ENCODE measurements at places on chromosomes 12 and 14.

DNA sequence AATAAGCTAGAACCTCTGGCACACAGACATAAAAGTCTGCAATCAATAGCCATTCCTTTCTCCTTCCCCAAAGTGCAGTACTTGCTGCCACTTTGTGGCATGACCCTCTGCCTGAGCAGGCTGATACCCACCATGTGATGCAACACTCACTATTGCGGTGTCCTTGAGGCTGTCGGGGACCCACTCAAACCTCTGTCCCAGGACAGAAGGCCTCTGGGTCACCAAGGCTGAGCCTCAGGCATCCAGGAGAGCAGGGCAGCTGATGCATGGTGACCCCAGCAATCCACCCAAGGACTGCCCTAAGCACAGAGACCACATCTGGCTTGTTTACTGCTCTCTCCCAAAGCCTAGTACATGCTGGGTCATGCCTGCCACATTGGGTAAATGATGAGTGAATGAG is 114.2 kb downstream of the DPF3 start:
- DNase-seq = no peak

DNA sequence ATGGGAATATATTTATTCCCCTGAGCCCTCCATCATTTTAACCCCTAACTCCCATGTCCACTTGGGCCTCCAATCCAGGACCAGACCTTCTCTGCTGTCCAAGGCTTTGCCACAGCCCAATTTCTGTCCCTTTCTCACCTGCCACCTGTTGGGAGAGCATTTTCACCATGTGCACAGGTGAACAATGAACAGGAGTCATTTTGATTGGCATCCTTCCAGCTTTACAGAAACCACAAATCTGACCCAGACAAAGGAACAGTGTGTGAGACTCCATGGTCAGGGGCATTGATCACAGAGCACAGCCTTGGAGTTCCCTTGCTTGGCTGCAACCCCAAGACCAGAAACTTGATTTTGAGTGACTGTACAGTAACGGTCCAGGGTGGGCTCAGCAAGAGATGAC is 91.9 kb downstream of the CRACR2A start:
- DNase-seq = no peak

DNA sequence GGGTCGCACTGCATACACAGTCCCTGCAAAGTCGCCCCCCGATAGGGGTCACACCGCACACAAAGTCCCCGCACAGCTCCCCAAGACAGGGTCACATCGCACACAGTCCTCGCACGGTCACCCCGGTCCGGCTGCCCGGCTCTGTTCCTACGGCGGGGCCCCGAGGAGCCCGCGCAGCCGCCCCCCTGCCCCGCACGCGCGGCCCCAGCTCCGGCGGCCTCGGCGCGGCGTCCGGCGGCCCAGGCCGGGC is 300 bp downstream of the SSH1 start:
- DNase-seq = peak; percentile 50

DNA sequence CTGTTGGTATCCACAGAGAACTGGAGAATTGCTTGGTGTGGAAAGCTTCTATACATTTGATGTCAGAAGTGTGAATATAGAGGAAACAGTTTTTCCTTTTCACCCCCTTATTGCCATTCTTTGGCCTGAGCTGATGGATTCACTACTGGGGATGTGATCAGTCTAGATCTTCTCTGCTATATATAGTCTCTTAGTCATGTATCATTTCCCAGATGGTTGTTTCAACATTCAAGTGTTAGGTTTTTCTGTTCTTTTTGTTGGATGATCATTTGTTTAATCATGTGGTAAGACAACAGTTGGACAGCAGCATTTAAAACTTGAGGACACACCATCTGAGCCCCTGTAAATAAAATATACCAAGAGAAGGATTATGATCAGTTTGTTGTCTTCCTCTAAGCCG is 29.6 kb downstream of the TMX1 start:
- no peak for DNase-seq

GRCh38 chr12:47269916-47270315 is 190.2 kb upstream of the AMIGO2 start:
- DNase-seq = no peak

GRCh38 chr14:102749393-102750305 is 27.6 kb upstream of the TRAF3 start:
- no peak for DNase-seq

DNA sequence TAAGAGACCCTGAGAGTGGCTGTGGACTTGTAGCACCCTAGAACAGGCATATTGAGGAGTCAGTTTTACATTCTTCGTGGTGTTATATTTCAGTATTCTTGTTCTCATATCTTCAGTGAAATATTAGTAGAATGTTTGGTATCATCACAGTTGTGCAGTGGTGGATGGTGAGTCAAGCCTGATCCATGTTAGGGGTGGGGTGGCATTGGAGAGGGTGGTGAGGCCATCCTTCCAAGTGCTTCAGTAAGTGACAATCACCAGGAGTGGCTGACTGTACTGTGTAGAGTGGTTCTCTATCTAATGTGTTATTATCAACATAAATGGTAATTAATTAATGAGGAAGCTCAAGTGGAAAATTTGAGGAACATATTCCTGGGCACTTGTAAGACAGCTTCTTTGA is 197.7 kb upstream of the SLC16A7 start:
- no peak for DNase-seq

All from right forelimb (tissue), 1 donor.